K562 (cell line): ENCODE measurements at places on chromosomes 5 and 9. TPM values are rescaled to one million over a fixed set of nuclear protein-coding genes. Genes with fewer than 3 reads are reported as not detected.

- peaks cover 66% of the 10 kb centered on the region for H3K27me3 ChIP-seq
- DNase-seq, result no peak
- no peaks in the 10 kb centered on the region for H3K36me3 ChIP-seq
- peaks cover 54% of the 10 kb centered on the region for H3K4me1 ChIP-seq
- no peak overlapping the region for H3K4me3 ChIP-seq
Measured at GRCh38 chr9:124013309-124014210, 2.0 kb downstream of the LHX2 start.

DNA sequence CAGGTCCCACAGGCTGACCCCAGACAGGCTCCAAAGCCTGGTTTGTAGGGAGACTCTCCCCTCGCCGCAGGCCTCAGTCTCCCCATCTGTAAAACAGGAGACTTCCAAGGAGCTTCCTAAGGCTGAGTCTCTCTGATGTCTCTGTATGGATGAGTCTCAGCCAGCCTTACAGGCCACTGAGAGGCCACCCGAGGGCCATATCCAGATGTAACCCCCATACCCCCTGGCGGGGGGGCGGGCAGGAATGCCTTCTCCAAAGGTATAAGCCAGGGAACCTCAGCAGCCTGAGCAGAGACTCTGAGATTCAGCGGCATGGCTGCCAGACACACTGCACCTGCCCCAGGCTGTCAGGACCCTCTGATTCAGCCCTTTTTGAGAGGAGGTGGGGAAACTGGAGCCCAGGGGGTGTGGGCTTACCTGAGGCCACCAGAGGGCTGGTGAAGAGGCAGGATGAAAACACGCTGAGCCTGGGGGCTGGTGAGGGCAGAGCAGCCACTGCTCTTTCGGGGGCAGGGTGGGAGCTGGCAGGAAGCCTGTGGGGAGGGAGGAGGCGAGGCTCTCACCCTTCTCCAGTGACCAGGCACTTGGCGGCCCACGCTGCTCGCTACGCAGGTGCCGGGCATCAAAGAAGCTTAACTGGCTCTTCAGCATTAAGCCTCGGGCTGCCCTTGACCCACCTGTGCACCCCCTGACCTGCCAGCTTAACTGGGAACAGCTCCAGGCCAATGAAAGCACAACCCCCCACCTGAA, 5.5 kb upstream of the SUSD3 start:
- no peak overlapping the region for H3K27ac ChIP-seq
- no peaks in the 10 kb centered on the region; the same call in 1 of the 3 replicates for H3K4me1 ChIP-seq
- H3K4me3 ChIP-seq, result no peak overlapping the region

DNA sequence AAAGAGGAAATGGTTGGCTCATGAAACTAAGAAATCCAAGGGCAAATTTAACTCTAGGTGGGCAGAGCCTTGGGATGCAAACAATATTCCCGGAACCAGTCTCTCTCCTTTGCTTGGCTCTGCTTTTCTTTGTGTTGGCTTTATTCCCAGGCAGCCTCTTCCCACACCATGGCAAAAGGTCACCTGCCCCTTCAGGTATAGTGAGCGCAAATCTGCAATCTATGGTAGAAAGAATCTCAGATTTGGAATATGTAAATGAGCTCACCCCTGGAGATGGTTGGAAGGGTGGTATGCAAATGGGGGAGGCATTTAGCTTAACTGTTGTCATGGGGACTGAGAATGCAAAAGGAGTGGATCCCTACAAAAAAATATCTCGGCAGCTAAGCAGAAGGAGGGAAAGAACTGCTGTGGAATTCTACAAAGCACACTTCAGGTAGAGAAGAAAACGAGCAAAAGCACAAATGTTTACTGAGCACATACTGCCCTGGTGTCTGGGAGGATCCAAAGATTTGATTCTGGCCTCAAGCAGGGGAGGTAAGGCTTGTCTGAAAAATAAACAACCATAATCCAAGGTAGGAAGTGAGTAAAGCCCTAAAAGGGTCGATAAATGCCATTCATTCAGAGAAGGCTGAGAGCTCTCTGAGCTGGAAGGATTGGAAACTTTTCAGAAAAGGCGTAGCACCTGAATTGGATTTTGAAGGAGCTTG, 139.7 kb downstream of the TLE1 start:
- H3K36me3 ChIP-seq, result no peaks in the 10 kb centered on the region
- DNase-seq, result no peak
- no peaks in the 10 kb centered on the region for H3K27me3 ChIP-seq

- no peak overlapping the region for H3K4me3 ChIP-seq
- no peak overlapping the region for H3K27ac ChIP-seq
- H3K4me1 ChIP-seq, result peaks cover 6% of the 10 kb centered on the region; the same call in 1 of the 2 replicates
Measured at GRCh38 chr5:170336065-170336464, 38.5 kb upstream of the LCP2 start.

GRCh38 chr5:132417010-132417439, 47.5 kb downstream of the SLC22A5 start:
- no peak for DNase-seq
- H3K36me3 ChIP-seq, result no peaks in the 10 kb centered on the region
- H3K4me3 ChIP-seq, result no peak overlapping the region

DNA sequence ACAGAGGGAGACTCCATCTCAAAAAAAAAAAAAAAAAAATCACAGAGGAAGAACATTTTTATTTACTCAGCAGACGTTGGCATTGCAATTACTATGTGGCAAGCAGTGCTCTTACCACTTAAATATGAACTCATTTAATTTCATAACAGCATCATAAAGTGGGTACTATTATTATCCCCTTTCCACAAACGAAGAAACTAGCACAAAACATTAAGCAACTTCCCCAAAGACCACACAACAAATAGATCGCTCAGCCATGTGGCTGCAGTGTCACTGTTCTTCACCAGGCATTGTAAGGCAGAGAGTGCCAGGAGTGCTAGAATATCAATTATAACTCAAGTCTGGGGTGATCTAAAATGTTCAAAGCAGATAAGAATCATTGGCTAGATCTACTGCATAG, 69.8 kb upstream of the PLPP6 start:
- no peaks in the 10 kb centered on the region; the same call in 2 of the 3 replicates for H3K27me3 ChIP-seq
- H3K27ac ChIP-seq, result no peak overlapping the region

- no peaks in the 10 kb centered on the region for H3K4me1 ChIP-seq
- peak; percentile 43 for DNase-seq
- H3K27ac ChIP-seq, result no peak overlapping the region
- H3K27me3 ChIP-seq, result no peaks in the 10 kb centered on the region
- H3K4me3 ChIP-seq, result no peak overlapping the region
Measured at GRCh38 chr5:107248066-107248695, 422.6 kb downstream of the EFNA5 start.

GRCh38 chr9:69047371-69047770, 11.8 kb downstream of the FXN start:
- no peaks in the 10 kb centered on the region for H3K27me3 ChIP-seq
- DNase-seq, result no peak
- no peak overlapping the region for H3K4me3 ChIP-seq
- H3K36me3 ChIP-seq, result peaks cover 46% of the 10 kb centered on the region; the same call in 2 of the 3 replicates

DNA sequence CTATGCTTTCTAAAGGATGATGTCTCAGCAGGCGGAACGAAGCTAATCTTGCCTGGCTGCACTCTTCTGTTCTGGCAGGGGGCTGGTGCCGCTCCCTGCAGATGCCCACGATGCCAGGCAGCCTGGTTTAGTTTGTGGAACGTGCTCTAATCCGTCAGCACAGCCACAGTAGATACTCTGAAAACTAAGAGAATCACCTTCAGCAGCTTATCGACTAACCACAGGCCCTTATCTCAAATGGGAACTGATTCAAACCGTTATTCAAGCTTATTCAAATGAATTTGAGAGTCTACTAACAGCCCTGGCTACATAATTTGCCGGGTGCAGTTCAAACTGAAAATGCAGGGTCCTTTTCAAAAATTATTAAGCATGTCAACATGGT, 246.6 kb upstream of the ANKRD55 start:
- no peak overlapping the region for H3K4me3 ChIP-seq
- H3K36me3 ChIP-seq, result no peaks in the 10 kb centered on the region
- peaks cover 32% of the 10 kb centered on the region for H3K27me3 ChIP-seq
- H3K4me1 ChIP-seq, result no peaks in the 10 kb centered on the region
- H3K27ac ChIP-seq, result no peak overlapping the region

- DNase-seq, result no peak
- no peak overlapping the region for H3K27ac ChIP-seq
- H3K4me1 ChIP-seq, result peaks cover 20% of the 10 kb centered on the region; the same call in 2 of the 3 replicates
- H3K27me3 ChIP-seq, result peaks cover 14% of the 10 kb centered on the region; the same call in 1 of the 2 replicates
- H3K4me3 ChIP-seq, result no peak overlapping the region
Measured at GRCh38 chr5:149405550-149406202, 26.6 kb upstream of the IL17B start.

DNA sequence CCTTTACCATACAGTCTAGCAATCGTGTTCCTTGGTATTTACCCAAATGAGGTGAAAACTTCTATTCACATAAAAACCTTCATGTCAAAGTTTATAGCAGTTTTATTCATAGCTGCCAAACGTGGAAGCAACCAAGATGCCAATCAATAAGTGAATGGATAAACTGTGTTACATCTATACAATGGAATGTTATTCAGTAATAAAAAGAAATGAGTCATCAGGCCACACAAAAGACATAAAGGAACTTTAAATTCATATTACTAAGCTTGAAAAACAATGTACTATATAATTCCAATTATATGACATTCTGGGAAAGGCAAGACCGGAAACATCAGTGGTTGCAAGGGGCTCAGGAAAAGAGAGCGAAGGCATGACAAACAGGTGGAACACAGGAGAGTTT, 679.9 kb downstream of the ISL1 start:
- H3K36me3 ChIP-seq, result no peaks in the 10 kb centered on the region
- H3K27me3 ChIP-seq, result no peaks in the 10 kb centered on the region
- H3K4me1 ChIP-seq, result no peaks in the 10 kb centered on the region
- no peak overlapping the region for H3K27ac ChIP-seq

- no peaks in the 10 kb centered on the region for H3K4me1 ChIP-seq
- H3K4me3 ChIP-seq, result no peak overlapping the region
- H3K36me3 ChIP-seq, result no peaks in the 10 kb centered on the region
- H3K27me3 ChIP-seq, result no peaks in the 10 kb centered on the region; the same call in 2 of the 3 replicates
- DNase-seq, result no peak
Measured at GRCh38 chr5:127589309-127590030, 59.4 kb upstream of the CTXN3 start.

DNA sequence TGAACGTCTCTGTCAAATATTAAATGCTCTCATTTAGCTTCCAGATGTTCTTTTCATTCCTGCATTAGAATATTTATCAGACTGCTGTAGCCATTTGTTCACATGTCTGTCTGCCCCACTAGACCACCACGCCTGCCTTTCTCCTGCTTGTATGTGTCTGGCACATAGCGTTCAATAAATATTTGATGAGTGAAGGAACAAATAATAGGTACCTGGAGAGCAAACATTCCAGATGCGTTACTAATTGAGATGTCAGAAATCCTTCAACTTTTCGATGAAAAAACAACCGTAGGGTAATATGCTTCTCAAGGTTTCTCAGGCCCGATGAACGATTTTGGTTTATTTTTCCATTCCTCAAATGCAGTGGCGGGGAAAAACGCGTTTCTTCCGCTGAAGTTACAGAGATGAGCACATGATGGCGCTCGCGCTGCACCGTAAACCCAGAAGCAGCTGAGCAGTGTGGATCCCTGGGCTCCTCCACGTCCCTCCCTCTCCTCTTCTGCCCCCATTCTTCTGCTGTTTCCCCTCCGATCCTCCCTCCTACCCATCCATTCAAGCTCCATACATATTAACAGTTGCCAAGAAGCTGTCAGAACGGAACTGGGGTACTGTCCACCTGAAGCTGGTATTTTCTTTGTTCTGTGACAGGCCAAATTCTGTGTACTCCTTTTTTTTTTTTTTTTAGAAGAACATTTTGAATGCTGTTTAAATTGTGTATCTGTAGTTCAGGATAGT, 245.4 kb downstream of the MPDZ start:
- H3K36me3 ChIP-seq, result no peaks in the 10 kb centered on the region
- DNase-seq, result peak; percentile 45
- no peaks in the 10 kb centered on the region for H3K4me1 ChIP-seq
- no peaks in the 10 kb centered on the region for H3K27me3 ChIP-seq
- no peak overlapping the region for H3K4me3 ChIP-seq

GRCh38 chr9:33202552-33203201, 35.5 kb upstream of the B4GALT1 start:
- H3K4me1 ChIP-seq, result no peaks in the 10 kb centered on the region; the same call in 1 of the 2 replicates
- H3K36me3 ChIP-seq, result no peaks in the 10 kb centered on the region
- DNase-seq, result no peak
- no peaks in the 10 kb centered on the region; the same call in 2 of the 3 replicates for H3K27me3 ChIP-seq
- no peak overlapping the region for H3K4me3 ChIP-seq

DNA sequence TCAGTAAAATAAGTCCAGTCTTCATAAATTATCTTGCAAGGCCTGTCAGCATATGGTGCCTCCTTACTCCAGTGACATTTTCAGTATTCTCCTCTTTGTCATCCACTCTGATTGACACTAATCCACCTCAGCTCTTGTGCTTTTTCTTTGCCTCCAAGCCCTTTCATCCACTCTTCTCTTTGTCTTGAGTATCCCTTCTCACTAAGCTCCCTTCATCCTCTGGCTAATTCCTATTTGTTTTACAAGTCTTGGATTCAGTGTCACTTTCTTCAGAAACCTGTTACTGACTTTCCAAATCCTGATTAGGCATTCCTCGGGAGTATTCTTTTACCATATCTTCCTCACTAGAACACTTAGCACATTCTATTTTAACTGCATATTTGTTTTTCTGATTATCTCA, 100.6 kb upstream of the VCAN start:
- no peak overlapping the region for H3K27ac ChIP-seq
- H3K4me1 ChIP-seq, result no peaks in the 10 kb centered on the region
- H3K4me3 ChIP-seq, result no peak overlapping the region
- no peaks in the 10 kb centered on the region for H3K36me3 ChIP-seq

DNA sequence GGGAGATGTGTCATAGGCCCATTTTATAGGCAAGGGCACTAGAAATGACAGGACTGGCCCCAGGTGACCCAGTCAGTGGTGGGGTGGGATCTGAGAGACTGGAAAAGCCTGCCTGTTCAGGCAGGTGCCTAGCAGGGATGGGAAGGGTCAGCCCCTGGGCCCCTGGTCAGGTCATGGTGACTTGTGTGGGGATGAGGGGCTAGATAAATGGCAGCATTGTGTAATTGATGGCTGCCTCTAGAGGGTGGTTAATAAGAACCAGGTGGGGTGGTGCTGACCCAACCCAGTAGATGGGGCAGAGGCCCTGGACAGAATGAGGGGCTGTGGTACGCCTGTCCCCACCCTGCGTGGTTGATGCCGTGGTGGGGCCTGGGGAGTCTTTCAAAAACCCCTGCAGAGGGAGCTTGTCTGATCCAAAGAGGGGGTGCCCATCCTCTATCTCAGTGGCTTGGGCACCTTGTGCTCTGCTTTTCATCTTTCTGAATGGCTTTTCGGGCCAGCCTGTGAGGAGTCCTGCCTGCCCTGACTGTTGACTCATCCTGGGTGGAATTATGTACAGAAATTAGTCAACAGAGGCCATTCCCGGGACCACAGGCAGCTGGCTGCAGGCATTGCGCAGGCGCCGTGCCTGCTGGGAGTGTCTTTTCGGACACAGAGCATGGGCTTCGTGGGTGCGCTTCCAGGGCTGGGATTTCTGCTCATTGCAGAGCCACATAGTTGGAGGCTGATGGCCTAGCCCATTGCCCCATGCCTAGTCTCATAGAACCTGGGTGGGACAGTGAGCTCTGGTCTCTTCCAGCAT, 93.6 kb upstream of the PITX1 start:
- no peaks in the 10 kb centered on the region for H3K36me3 ChIP-seq
- H3K4me1 ChIP-seq, result peaks cover 51% of the 10 kb centered on the region
- H3K4me3 ChIP-seq, result no peak overlapping the region
- DNase-seq, result no peak
- H3K27me3 ChIP-seq, result no peaks in the 10 kb centered on the region
- H3K27ac ChIP-seq, result no peak overlapping the region

Gene C1QTNF3
- total RNA-seq, result 0.96 and 1.8 TPM in 2 replicates

Gene NPR2
- total RNA-seq, result 6.0 and 6.9 TPM in 2 replicates

Gene P4HA2
- 14.2 and 14.3 TPM in 2 replicates for total RNA-seq

Gene OLFML2A
- total RNA-seq, result 0.09 and 0.16 TPM in 2 replicates

Gene SLC36A2
- total RNA-seq, result not detected in 2 replicates

Gene HTR4
- not detected in 2 replicates for total RNA-seq

Gene TLX3
- total RNA-seq, result not detected in 2 replicates

Gene ERGIC1
- total RNA-seq, result 48.0 and 51.3 TPM in 2 replicates
